Stimulated activated CD8-positive, alpha-beta memory T cell treated with anti-CD3 and anti-CD28 coated beads, Interleukin-12 subunit alpha, Interleukin-12 subunit beta, amount 100 ng/mL, for 4 hours (primary cell): ENCODE measurements at places on chromosomes 2 and 18.

GRCh38 chr2:173496746-173497145 lies 142.1 kb downstream of the CDCA7 start:
- DNase-seq = no peak

DNA sequence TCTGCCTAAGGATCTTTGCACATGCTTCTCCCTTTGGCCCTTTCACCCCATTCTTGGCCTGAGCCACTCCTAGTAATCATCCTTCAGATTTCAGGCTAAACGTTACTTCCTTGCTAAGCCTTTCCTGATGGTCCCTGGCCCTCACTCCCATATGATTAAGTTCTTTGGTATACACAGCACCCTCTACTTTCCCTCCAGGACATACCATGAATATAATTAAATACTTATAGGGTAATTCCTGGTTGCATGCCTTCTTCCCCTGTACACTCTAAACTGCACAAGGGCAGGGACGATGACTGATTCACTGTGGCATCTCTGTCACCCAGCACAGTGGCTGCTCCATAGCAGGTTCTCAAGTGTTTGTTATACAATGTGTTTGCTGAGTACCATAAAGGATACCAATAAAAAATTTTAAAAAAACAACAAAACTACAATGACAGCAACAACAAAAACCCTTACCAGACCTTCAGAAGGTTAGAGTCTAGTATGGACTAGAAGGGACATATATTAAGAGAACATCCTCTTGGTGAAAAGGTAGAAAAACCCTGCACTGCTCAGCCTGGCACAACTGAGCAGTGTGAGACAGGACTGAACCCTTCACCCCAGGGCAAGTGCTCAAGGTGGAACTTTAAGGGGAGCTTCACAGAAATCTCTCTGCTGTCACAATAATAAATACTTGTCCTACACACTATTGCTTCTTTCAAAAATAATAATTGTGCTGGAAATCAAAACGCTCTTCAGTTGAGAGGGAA lies 76.2 kb downstream of the AAK1 start:
- DNase-seq = no peak

DNA sequence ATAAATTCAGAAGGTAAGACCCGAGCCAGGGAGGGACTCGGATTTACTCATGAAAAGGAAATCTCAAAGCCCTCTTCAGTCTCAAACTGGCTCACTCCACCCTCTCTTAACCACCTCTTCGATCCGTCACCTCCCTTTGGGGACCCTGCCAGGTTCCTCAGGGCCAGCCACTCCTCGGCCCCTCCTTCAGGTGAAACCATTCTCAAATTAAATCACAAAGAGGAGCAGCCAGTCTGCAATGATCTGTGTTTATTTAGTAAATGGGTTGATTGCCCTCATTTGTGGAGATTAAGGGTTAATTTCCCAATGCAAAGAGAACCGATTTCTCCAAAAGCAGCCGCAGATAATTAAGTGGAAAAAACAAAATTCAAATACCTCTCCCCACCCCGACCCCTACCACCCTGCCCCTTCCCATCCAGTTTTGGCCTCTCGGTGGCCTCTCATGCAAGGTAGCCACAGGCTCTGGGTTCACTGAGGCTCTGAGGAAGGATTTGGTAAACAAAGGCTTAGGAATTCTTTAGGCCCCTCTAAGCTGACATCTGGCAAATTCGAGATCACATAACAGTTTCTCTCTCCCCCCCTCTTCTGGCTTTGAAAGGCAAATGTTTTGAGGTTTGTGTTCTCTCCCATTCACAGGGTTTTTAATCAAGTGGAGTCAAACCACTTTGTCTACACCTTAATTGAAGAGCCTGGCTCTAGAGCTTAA lies 10.3 kb upstream of the FZD7 start:
- DNase-seq = no peak

DNA sequence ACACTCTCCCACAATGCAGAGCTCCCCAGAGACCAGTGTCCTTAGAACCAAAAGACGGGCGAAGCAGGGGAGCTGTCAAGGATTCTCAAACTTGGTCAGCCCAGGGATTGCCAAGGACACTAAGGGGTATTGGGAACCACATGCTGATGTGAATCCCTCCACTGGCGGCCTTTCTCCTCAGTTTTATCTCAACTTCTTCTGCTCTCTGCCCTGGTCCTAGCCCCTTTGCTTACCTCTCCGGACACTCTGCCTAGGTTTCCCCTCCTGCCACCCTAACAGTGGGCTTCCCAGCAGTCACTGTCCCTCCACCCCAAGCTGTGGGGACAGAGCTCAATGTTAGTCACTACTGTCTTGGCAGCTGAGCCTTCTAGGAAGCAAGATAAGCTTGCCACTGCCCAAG lies 61.1 kb downstream of the POLR1A start:
- DNase-seq = no peak

DNA sequence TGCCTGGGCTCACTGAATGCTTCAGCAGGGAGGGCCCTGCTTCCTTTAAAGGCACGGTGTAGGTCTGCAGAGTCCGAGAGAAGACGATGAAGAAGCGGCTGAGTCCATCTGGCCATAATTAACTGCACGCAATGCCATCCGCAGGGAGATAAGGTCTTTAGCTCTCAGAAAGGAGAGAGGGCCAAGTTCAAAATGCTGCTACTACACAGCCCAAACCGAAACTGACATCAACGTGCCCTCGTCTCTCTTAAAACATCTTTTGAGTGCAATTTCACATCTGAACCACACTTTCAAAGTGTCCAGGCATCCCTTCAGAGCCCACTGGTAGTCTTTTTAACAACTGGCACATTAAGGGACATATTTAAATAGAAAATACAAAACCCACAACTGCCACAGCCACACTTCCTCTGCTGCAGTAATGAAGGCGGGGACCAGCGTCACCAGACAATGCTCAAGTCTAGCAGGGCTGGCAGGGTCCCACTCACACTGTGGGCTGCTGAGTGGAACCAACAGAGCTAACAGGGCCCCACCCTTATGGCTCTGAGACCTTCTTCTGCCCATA lies 35.8 kb downstream of the ST3GAL5 start:
- DNase-seq = peak; percentile 54

DNA sequence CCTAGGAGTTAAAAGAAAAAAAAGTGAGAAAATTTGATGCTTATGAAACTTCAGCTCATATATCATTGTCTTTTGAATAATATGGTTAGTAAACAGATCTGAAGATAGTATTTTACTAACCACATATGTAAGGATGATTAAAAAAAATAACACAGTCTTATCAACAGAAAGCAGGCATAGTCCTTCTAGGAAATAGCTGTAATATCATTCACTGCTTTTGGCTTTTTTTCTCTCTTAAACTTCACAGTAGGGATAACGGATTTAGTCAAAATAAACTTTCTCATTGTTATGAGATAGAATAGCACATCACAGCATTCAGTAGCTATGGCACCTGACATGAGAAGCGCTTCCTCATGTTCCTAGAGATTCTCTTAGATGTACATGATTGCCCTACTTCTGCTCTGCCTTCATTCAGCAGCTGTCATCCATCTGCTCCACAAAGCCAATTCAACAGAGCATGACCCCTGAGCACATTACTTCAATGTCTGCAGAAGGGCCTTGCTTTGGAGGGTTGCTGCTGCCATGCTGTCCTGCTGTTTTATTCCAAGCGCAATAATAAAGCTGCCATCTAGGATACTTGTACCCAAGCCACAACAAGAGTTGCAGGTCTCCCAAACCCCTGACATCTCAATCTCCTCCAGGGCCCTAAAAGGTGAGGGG lies 67.0 kb downstream of the TTC21B start:
- no peak for DNase-seq

DNA sequence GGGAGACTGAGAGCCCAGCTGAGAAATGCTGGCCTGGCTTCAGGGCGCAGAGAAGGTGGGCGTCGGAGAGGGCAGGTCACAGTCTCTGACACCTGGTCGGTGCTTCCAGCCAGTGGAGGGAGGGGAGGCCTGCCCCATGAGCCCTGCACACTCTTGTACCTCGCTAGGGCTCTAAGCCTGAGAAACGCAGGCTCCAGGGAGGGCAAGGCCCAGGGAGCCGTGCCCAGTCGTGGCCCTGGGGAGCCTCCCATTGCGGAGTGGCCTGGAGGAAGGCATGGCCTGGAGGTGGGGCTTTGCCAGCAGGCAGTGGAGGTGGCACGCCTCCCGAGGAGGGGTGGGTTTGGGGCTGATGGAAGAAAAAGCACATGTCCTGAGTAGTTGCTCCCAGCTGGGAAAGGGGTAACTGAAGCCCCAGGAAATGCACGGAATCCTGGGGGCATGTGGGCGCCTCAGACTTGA lies 39.0 kb downstream of the MTERF4 start:
- DNase-seq = no peak

DNA sequence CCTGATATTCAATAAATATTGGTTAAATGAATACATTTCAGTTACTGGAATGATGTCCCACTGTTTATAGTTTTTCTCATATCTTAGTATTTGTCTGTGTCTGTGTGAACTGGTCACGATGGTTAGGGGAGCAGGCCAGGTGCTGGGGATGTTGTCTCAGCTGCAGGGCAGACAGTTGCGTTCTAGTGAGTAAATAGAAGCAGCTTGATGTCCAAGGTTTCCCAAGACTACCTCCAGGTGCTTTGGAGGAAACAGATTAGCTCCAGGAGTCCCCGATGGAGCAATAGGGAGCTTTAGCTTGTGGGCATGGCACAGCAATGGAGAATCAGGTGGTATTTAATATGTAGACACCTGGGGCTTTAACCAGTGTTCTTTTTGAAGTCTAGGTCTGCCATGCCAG lies 75.5 kb downstream of the GULP1 start:
- no peak for DNase-seq

DNA sequence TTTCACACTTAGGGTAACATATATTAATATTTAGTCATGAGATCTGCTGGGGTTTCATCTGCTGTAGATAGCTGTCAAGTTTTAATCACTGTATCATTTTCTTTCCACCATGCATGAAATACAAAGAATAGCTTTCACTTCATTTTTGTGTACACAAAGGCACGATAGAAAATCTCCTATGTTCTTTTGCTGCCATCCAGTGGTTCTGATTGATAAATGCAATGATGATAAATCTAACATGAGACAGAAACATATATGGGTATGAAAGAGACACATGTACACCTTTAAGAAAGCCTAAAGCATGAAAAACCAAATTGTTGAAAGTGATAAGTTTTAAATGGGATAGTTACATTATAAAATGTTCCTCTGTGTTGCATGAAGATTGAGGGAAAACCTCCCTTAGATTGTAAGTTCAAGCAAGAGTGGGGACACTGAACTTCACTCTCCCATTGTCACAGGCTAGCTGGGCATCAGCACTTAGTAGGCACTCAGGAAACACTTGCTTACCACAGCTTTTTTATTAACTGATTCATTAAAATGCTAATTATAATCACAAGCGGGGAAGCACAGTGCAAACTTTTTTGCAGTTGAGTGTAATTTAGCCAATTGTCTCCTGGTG lies 31.2 kb downstream of the C1D start:
- no peak for DNase-seq

DNA sequence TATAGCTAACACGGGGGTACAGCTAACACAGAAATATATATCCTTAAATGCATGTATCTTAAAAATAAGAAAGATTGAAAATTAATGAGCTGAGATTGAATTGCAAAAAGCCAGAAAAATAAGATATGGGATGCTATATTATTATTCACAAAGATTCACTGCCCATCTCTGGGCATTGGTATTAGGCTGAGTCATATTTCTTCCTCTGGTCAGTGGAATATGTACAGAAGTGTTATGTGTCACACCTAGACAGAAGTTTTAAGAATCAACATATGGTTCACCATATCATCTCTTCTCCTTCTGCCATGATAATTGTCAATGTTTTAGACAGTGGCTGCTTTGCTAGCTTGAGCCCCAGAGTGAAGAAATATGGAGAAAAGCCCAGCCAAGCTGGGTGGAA lies 14.0 kb upstream of the MCFD2 start:
- no peak for DNase-seq
